ENCODE measurements at places on chromosomes 2 and 18. TPM values are rescaled to one million over a fixed set of nuclear protein-coding genes. Genes with fewer than 3 reads are reported as not detected.
A peak's percentile ranks its signal among the peaks of the same experiment; 100 is the strongest.

Gene PELI1
- total RNA-seq: 16.9 TPM

- no peak overlapping the region for H3K27ac ChIP-seq
- H3K4me1 ChIP-seq: no peaks in the 10 kb centered on the region
- H3K27me3 ChIP-seq: no peaks in the 10 kb centered on the region
- no peak overlapping the region for H3K4me3 ChIP-seq
- H3K36me3 ChIP-seq: no peaks in the 10 kb centered on the region
- DNase-seq: no peak
Observed at GRCh38 chr18:11179959-11180519, 30.7 kb upstream of the PIEZO2 start.

DNA sequence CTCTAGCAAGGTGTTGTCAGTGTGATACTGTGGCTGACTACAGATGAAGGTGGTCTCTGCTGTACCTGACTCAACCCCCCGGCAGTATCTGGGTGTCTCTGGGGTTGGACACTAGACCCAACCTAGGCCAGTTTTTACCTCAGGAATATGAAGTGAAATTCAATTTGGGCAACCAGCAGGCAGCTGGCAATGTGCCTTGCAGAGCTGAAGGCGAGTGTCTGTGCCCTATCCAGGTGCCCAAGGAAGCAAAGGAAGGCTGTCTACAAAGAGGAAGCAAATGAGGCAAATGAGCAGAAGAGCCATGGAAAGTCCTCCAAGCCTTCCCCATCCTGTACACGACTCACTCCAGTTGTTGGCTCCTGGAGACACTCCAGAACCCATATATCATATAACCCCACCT, 264.6 kb upstream of the AGAP1 start:
- H3K27me3 ChIP-seq: no peaks in the 10 kb centered on the region
- no peaks in the 10 kb centered on the region for H3K36me3 ChIP-seq
- no peak overlapping the region for H3K27ac ChIP-seq
- no peak overlapping the region for H3K4me3 ChIP-seq
- H3K4me1 ChIP-seq: no peaks in the 10 kb centered on the region
- no peak for DNase-seq

DNA sequence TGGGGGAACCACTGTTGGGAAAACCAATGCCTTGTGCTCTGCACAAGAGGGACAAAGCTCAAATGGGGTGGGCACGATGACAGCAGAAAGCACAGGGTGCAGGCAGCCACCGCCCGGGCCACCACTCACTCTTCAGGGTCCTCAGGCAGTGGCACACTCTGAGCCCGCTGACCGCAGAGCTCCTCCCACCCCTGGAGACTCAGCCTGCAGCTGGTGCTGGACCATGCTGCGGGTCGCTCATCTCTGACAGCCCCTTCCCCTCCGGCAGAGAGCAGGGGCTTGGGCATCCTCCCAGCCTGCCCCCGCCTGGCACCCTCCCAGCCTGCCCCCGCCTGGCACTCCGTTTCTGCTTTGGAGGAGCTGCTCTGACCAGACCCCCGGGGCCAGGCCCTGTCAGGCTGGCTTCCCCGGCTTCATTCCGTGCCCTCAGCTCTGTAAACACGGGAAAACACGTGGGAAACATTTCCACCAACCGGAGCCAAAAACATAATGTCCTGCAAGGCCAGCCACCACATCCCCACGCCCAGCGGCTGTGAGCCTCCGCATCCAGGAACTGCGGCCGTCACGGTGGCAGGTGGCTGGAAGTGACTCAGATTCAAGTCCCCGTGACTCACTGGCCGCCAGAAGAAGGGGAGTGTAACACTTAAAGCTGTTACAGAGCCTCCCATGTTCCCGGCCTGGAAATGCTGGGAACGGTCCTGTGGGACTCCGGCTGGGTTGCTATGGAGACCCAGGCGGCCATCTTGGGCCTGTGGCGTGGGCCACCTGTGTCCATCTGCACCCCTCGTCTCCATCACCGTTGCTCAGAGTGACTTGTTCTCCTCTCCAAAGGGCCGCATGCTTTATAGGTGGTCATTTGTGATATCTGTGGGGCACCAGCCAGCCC, 6.8 kb upstream of the SNED1 start:
- H3K27me3 ChIP-seq: no peaks in the 10 kb centered on the region
- peaks cover 31% of the 10 kb centered on the region for H3K4me1 ChIP-seq
- no peak overlapping the region for H3K4me3 ChIP-seq
- DNase-seq: peak; percentile 92
- no peaks in the 10 kb centered on the region for H3K36me3 ChIP-seq

Gene SPDYA
- 7.3 TPM for total RNA-seq

Gene NUP35
- 14.8 TPM for total RNA-seq

GRCh38 chr2:189874586-189875320, 90.5 kb downstream of the PMS1 start:
- no peaks in the 10 kb centered on the region for H3K4me1 ChIP-seq
- H3K27me3 ChIP-seq: no peaks in the 10 kb centered on the region
- no peak overlapping the region for H3K4me3 ChIP-seq
- H3K36me3 ChIP-seq: no peaks in the 10 kb centered on the region

DNA sequence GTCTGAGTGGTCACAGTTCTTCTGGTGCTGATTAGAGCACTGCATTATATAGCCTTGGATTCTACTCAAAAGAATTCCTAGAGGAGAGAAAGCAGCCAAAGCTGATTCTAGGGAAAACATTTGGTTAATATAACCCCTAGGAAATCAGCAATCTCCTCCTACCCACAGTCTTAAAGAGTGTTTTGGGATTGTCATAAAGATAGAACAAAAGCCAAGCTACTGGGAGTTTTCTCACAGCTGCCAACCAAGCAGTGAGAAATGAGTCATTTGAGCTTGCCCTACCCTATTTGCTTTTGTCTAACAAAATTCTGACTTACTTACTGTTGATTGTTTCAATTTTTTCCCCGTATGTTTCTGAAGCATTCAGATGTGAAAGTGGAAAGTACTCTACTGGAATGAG, 469.3 kb downstream of the PLCL1 start:
- H3K27ac ChIP-seq: no peak overlapping the region
- H3K27me3 ChIP-seq: no peaks in the 10 kb centered on the region
- no peaks in the 10 kb centered on the region for H3K36me3 ChIP-seq
- DNase-seq: no peak
- no peaks in the 10 kb centered on the region for H3K4me1 ChIP-seq
- H3K4me3 ChIP-seq: no peak overlapping the region

Measured in prostate gland (tissue), 2 donors.